ENCODE measurements at places on chromosomes 7 and 10.

- no peak for DNase-seq
Measured at GRCh38 chr10:55813451-55814170, 547.4 kb downstream of the ZWINT start.

- no peak for DNase-seq
Measured at GRCh38 chr10:69272624-69273023, 5.7 kb upstream of the HK1 start.

- DNase-seq: no peak
Measured at GRCh38 chr10:69415049-69415448, 1.7 kb downstream of the TACR2 start.

GRCh38 chr10:107264742-107265141, 100.2 kb upstream of the SORCS1 start:
- no peak for DNase-seq

- DNase-seq: no peak
Measured at GRCh38 chr10:90199093-90199492, 497.7 kb downstream of the KIF20B start.

DNA sequence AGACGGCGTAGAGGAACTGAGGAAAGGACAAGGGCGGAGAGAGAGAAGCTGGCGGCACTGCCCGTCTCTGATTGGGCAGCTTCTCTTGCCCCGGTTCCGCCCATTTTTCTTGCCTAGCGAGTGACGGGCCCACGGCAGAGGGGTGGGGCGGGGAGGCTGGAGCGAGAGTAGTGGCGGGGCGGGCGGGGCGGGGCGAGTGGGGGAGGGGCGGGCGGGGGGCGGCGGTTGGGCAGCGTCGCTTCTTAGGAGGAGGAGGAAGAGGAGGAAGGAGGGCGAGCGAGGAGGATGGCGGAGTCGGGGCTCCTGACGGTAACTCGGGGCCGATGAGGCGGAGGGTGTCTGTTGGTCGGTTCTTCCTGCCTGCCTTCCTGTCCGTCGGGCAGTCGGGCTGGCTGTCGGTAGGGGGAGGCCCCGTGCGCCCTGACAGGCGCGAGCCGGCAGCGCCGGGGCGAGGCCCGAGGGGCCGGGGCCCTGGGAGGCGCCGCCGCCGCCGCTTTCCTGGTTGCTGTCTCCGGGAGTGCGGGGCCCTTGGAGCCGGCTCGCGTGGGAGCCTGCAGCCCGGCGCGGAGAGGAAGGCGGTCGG, at the start of gene SHOC2:
SHOC2 (plus strand) TSS at position 256 of the 583 bp plus-strand sequence. CDS start 44,755 bp downstream, outside the sequence.
- peak; percentile 99 for DNase-seq

- DNase-seq: peak; percentile 80
Measured at GRCh38 chr10:22714479-22715289, at the start of gene PIP4K2A. PIP4K2A (minus strand) TSS chr10:22714578; CDS start chr10:22714326, 252 bp downstream.

- DNase-seq: no peak
Measured at GRCh38 chr7:137329411-137329810, 14.1 kb downstream of the PTN start.

DNA sequence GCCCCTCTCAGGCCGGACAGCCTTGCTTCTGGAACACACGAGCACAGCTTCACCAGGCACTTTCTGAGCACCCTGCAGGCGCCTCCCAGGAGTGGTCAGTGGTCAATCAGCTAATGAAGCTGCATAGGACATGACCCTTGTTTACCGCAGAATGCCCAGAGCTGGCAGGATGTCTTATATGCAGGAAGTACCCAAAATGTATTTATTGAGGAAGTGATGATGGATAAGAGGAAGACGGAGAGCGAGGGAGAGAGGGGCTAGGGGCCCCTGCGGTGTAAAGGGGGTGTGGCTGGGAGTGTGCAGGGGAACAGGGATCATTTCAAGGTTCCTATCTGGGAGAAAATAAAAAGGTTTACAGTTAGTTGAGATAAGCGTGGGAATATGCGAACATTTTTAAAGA, 3.3 kb downstream of the CYP2E1 start:
- DNase-seq: no peak

- no peak for DNase-seq
Measured at GRCh38 chr7:43296306-43296705, 183.9 kb downstream of the HECW1 start.

GRCh38 chr10:86310702-86311101, 55.9 kb downstream of the GRID1 start:
- no peak for DNase-seq

DNA sequence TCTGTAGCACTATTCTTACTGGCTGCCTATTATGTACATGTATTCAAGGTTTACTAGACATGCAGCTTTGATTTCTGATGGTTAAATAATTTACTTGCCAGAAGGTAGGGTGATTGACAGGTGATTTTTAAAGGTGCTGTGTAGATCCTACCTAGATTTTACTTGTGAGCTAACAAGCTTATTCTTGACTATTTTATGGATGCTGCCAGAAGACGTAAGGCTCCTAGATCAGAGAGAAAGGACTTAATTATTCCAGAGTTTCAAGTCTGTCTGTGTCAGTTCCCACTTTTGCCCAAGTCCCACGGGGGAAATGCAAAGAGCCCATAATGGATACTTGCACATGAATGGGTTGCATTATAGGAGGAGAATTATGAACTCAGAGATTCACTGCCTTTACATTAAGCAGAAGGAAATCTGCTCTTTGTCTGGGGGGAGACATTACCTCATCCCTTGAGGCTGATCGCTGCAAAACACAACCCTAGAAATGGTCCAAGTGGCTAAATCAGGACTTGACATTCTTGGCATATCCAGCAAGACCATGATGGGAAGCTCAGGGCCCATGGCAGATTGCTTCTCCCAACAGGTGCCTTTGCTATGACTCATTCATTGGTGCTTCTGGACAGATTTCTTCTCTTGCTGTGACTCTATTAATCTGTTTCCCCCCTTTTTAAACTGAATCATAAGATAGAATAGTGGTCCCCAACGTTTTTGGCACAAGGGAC, 32.1 kb downstream of the GPR158 start:
- DNase-seq: no peak

DNA sequence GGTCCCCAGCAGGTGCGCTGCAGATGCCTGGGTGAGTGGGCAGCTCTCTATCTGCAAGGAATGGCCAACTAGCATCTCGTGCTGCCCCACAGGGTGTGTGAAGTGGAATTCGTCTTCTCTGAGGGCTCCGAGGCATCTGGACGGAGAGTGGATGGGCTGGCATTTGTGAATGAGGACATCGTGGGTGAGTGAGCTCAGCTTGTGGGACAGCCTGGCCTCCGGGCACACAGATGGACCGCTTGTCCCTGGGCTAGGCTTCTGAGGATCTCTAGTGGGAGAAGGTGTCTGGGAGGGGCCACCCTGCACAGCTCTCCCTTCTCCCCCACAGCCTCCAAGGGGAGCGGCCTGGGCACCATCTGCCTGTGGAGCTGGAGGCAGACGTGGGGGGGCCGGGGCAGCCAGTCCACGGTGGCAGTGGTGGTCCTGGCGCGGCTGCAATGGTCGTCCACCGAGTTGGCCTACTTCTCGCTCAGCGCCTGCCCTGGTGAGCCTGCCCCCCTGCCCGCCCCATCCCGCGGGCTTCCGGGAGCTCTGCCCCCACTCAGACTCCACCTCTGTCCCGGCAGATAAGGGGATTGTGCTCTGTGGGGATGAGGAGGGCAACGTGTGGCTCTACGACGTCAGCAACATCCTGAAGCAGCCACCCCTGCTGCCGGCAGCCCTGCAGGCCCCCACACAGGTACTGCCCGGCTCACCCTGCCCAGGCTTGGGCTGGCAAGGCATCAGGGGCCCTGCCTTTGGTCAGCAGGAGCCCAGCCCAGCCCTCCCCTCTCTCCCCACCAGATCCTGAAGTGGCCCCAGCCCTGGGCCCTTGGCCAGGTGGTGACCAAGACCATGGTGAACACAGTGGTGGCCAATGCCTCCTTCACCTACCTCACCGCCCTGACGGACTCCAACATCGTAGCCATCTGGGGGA, 6.3 kb downstream of the POLR2J start:
- peak; percentile 3 for DNase-seq

DNA sequence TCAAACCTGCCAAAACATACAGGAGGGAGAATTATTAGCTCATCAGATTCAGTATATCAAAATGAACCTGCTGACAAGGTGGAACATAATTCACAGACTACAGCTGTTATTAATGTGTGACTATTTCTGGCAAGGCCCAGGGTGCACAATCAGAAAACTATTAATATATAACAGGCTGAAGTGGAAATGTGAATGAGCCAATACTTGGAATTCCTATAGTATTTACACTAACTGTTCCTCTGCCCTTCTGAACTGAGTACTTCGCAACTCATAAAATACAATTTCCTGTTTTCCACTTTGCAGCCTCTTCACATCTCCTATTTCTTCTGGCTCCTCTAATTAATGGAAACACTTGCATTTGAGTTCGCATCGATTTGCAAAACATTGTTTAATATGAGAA, 330.8 kb downstream of the DPP6 start:
- no peak for DNase-seq

DNA sequence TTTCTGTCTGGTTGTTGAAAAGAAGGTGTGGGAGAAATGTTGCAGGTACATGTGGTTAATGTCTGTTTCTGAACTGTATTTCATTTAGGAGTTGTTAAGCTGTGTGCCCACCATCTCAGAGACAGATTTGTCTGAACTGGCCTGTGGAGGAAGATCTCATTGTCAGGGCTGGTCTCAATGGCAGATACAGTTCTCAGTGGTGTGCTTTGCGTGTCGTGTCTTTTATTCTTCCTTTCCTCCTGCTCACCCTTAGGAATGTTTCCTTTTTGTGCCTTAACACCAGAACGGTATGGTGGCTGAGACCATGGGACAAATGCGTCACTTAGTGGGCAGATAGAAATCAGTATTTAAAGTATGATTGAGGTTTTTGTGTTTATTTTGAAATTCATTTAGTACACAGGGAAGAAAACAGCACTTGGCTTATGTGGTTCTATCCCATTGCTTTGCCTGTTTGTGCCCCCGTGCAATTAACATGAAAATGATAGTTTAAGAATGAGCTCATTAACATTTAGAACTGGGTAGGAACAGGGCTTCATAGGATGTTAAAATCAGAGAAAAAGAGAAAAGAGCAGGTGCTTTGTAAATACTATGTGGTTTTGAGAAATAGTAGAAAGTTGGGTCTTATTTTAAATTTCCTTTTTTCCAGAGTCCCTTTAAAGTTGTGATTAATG, 112.6 kb downstream of the AUTS2 start:
- no peak for DNase-seq

GRCh38 chr10:14613588-14613920, 161.1 kb downstream of the FAM107B start:
- no peak for DNase-seq

- DNase-seq: no peak
Measured at GRCh38 chr10:17077890-17078289, 51.7 kb downstream of the CUBN start.

DNA sequence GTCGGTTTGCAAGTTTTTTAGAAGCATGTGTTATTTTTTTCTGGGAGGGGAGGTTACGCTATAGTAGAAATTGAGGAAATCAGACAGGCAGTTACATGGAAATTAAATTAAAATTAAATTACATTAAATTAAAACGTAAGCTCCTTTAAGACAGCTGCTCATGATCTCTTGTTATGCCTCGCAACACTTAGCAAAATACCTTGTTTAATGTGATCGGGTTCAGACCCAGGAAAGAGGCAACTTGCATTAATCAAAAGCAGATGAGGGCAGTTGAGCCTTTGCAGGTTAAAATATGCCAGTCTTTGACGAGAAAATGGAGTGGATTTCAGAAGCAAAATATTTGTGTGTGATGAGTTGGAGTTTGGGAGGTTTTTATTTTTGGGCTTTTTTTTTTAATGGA, 651.8 kb downstream of the INHBA start:
- no peak for DNase-seq

DNA sequence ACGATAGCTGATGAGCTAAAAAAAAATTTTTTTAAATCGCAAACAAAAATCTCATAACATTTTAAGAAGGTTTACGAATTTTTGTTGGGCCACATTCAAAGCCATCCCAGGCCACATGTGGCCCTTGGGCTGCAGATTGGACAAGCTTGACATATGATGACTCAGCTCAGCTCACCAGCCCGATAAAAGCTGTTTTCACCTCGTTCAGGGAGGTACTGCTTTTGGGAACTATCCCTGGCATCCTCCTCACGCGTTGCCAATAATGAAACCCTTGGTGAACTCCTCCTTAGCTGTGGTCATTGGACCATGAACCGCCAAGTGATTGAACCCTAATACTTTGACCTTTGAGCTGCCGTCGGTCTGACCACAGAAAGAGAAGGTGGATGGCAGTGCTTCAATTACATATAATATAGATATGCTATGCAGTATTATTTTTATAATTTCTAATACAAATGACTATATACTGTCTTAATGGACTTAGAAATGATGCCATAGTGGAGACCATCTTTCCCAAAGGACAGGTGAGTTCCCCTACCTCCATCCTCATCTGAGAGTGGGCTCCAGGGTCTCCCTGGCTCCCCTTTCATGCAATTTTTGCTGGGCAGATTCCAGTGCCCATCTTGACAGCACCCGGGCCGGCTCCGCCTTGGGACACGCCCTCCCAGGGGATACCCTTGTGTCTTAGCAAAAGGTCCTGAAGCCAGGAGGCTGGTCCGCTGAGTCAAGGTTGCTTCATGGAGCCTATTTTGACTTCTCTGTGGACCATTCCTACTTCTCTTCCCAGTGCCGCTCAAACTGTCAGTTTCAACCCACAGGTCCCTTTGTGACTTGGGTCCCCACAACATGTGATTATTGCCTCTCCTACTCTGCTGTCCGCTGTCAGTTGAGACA, 707.2 kb downstream of the PARD3 start:
- no peak for DNase-seq

DNA sequence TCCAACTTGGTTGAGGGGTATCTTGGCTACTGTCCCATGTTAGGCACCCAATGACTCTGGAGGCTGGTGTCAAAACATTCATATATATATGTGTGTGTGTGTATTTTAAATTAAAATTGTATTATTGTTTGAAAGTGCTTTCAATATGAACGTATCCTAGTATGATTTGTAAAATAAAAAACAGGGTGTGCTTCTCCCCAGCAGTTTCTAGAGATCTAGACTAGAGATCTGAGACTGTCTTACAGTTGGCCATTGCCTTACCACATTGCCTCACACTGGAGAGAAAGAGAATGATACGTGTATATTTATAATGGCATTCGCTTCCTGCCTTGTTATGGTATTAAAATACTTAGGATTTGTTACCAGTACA, 1.2 kb downstream of the BAG3 start:
- DNase-seq: no peak

Measured in head of caudate nucleus (tissue), 42 donors.